IPS DF 6.9 (cell line): ENCODE measurements at places on chromosomes 2 and 18.

- DNase-seq, result no peak
These were observed 10.8 kb upstream of the MAPRE2 start for GRCh38 chr18:35030277-35030989.

- no peak for DNase-seq
These were observed 222.2 kb downstream of the BCL11A start for GRCh38 chr2:60331115-60331809.

GRCh38 chr2:43375746-43376522, 149.5 kb upstream of the ZFP36L2 start:
- DNase-seq, result no peak

DNA sequence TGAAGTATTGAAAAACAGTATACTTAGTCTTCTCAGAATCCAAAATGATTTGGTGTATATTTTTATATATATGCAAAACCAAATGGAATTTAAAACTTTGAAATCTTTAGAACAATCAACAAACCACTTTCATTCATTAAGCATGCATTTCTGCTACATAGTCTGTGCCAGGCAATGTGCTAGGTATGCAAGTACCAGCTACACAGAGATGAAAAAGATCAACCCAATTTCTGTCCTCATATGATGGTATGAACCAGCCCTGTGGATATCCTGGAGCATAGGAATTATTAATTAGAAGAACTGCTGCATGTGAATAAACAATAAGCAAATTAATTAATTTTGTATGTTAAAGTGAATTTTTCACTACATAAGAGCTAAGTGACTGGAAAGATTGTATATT, 51.2 kb upstream of the RTN4 start:
- DNase-seq, result no peak

DNA sequence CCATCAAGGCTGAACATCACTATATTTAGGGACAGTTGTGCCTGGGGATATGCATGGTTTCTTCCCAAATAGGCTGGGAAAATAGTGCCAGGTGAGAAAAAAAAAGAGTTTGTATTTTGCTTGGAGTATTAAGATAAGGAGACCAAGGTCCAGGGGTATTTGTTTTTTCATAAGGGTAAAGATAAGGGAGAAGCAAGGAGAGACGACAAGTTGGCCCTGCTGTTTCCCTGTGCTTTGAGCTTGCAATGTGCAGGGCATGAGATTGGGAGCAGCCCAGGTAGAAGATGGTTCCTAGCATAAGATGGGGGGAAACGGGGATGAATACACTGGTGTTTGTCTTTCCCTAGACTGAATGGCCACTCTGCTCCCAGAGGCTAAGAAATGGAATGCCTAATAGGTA, 8.8 kb upstream of the GPR39 start:
- DNase-seq, result no peak

- no peak for DNase-seq
These were observed 379.7 kb downstream of the RND3 start for GRCh38 chr2:150107816-150108215.

DNA sequence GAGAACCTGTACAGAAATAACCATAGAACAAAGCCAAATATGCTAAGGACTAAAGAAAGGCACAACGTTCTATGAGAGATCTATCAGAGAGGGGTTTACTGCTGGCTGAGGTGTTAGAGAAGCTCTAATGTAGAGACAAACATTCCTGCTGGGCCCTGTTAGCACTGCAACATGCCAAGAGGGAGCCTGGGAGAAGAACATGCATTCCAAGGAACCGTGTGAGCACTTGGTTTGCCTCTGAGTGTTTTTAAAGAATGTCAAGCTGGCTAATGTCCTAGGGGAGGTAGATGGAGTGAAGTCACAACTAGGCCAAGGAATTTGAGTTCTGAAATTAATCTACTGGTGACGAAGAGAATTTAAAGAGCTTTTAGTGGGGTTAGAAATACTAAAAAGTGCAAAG, 384.3 kb upstream of the LYPD1 start:
- DNase-seq, result no peak

GRCh38 chr18:42828881-42829280, 286.6 kb downstream of the RIT2 start:
- no peak for DNase-seq

- DNase-seq, result no peak
These were observed 136.8 kb downstream of the CAPN13 start for GRCh38 chr2:30670453-30670852.

GRCh38 chr2:128832946-128833663, 514.4 kb upstream of the HS6ST1 start:
- DNase-seq, result no peak

DNA sequence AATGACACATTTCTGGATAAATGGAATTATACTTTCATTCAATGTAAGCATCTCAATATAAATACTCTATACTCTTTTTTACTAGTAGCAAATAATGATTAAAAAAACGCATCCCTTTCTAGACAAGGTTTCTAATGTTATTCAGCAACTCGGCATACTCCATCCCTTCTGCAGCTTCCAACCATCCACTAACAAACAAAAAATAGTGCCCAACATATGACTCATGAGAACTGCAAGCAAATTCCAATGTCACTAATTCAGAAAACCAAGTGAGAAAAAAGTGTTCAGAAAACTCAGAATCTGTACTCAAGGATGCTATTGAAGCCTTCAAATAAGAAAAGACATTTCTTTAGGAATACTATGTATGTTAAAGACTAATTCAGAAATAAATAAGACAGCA, 140.0 kb downstream of the BAZ2B start:
- DNase-seq, result no peak

- DNase-seq, result no peak
These were observed 26.7 kb downstream of the CIB4 start for GRCh38 chr2:26614216-26615138.

- no peak for DNase-seq
These were observed 186.5 kb upstream of the HS6ST1 start for GRCh38 chr2:128505150-128505490.

DNA sequence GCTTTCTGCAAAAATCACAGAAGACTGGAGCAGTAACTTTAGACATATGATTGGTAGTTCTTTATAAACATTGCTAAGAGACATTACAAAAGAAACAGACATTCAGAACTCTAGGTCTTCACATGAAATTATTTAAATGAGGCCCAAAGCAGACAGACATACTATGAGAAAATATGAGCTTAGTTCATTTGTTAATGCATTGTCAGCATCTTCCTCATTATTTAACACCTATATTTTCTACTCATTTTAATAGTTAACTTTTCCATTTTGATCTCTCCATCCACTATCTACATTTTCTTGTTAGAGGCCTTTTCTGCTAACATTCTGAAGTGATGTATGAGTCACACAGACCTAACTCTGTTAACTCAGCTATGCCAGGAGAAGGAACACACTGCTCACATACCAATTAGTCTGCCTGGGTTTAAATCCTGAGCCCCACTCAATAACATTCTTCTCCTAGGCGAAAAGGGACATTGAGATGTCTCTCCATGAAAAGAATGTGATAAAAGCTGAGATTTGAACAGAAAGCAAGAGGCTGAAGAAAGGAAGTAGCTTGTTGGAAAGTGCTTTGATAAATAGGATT, 400.3 kb upstream of the PKDCC start:
- no peak for DNase-seq

DNA sequence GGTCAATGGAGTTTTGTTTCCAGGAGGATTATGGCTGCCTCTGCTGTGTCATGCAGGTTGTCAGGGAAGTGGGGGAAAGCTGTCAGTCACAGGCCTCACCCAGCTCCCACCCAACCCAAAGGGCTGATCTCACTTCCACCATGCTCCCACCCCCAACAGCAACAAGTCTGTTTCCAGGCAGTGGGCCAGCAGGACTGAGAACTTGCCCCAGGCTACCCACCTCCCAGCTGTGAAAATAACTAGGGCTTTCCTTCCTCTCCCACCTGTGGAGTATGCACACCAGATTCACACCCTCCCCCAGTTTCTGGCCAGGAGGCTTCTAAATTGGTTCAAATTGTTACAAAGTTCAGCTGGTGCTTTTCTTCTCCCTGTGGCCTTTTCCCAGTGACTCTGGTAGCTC, 95.6 kb upstream of the ACVR1 start:
- no peak for DNase-seq

GRCh38 chr18:23539911-23540525, 36.7 kb downstream of the RMC1 start:
- no peak for DNase-seq

- DNase-seq, result no peak
These were observed 789.7 kb upstream of the RAB6C start for GRCh38 chr2:129189617-129190319.

DNA sequence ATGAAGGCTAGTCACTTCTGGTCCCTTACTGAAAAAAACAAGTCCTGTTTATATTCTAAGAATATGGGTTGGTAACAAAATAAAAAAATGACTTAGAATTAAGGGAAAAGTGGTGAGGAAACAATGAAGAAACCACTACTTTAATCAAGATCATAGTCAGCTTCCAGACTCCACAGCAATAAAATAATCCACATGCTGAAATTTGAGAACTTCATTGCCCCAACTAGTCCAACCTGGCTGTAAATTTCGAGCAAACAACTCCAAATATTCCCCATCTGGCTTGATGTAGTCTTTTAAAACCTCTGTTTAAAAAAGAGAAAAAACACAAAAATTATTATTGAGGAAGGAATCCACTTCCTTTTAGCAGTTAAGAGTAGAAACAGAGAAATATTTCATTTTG, 32.5 kb downstream of the METTL4 start:
- no peak for DNase-seq

DNA sequence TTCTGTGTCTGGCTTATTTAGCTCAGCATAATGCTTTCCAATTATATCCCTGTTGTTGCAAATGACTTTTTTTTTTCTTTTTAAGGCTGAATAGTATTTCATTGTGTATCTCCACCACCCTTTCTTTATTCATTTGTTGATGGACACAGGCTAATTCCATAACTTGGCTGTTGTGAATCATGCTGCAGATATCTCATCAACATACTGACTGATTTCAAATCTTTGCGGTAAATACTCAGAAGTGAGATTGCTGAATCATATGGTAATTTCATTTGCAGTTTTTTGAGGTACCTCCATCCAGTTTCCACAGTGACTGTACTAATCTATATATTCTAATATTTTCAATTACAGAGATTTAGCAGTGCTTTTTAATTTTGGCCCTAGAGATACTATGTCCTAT, 266.2 kb downstream of the TMX3 start:
- DNase-seq, result no peak

GRCh38 chr2:167822690-167823465, 424.5 kb downstream of the STK39 start:
- no peak for DNase-seq

DNA sequence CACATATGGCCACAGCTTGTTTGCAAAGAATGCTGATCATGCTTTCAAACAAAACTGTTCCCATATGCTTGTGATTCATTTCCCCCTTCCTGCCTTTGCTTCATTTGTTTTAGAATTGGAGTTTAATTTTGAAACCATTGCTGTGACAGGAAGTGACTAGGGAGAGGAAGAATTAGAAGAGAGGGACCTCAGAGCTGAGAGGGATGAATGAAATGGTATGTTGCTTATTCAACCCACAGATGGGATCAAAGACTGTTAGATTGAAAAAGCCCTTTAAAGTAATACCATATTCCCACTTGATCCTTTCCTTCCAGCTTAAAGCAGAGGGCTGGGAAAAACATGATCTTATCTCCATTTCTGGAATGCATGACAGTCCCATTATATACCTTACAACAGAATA, 106.2 kb upstream of the RNF152 start:
- no peak for DNase-seq

- no peak for DNase-seq
These were observed 128.0 kb downstream of the OLA1 start for GRCh38 chr2:174120346-174120745.

- DNase-seq, result no peak
These were observed 118.2 kb downstream of the ZNF521 start for GRCh38 chr18:25233528-25234321.

GRCh38 chr18:32701313-32701712, 71.5 kb downstream of the KLHL14 start:
- no peak for DNase-seq

- no peak for DNase-seq
These were observed 189.1 kb upstream of the ERBB4 start for GRCh38 chr2:212727751-212728150.

GRCh38 chr2:167345559-167345958, 457.3 kb downstream of the XIRP2 start:
- DNase-seq, result no peak

DNA sequence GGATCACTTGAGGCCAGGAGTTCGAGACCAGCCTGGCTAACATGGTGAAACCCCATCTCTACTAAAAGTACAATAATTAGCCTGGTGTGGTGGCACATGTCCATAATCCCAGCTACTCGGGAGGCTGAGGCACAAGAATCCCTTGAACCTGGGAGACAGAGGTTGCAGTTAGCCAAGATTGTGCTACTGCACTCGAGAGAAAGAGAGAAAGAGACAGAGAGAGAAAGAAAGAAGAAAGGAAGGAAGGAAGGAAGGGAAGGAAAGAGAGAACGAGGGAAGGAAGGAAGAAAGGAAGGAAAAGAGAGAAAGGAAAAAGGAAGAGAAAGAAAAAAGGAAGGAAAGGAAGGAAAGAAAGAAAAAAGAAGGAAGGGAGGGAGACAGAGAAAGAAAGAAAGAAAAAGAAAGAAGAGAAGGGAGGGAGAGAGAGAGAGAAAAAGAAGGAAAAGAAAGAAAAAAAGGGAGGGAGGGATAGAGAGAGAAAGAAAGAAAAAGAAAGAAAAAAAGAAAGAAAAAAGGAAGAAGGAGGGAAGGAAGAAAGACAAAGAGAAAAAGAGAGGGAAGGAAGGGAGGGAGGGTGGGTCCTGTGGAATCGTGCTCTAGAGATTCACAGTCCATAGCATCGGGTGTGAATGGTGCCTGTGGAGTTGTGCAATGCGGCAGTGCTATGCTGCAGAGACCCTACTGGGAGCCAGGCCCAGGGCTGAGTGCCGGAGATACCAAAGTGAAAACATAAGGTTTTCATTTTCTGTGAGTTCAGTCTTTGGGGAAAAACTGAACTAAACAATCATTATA, 4.6 kb upstream of the SDC1 start:
- DNase-seq, result no peak
